Inflammatory macrophage (primary cell): ENCODE measurements at places on chromosomes 1 and 21.
A peak's percentile ranks its signal among the peaks of the same experiment; 100 is the strongest.

GRCh38 chr1:211581526-211581925 is 2.6 kb upstream of the SLC30A1 start:
- DNase-seq = no peak

GRCh38 chr1:51671527-51672325 is 54.8 kb downstream of the OSBPL9 start:
- no peak for DNase-seq

GRCh38 chr1:7107109-7107830 is 322.0 kb downstream of the CAMTA1 start:
- DNase-seq = no peak

DNA sequence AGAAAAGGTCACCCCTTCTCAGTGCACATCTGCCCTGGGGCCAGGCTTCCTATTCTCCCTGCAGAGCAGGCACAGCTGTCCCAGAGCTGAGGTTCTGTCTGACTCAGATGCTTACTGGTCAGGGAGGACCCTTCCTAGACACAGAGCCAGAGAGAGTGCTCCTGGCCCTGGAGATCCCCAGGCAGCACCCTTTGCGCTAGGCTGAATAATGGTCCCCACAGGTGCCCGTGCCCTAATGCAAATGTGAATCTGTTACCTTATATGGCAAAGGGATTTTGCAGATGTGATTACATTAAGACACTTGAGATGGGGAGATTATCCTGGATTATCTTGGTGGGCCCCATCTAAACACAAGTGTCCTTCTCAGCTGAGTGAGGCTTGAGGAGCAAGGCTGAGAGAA is 2.6 kb upstream of the TNNI1 start:
- DNase-seq = no peak

DNA sequence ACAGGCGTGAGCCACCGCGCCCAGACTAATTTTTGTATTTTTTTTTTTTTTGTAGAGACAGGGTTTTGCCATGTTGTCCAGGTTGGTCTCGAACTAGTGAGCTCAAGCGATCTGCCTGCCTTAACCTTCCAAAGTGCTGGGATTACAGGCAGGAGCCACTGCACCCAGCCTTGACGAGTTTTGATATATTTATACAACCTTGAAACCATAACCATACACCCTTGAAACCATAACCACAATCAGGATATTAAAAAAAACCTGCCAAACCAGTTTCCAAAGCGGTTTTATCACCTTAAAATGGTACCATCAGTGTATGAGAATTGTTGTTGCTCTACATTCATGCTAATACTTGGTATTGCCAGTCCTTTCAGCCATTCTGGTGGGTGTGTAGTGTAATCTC is 3.7 kb upstream of the PHACTR4 start:
- DNase-seq = no peak

- no peak for DNase-seq
Measured at GRCh38 chr21:42538479-42539275, 25.0 kb downstream of the SLC37A1 start.

- peak; percentile 89 for DNase-seq
Measured at GRCh38 chr1:21666576-21667320, 2.4 kb downstream of the RAP1GAP start.

DNA sequence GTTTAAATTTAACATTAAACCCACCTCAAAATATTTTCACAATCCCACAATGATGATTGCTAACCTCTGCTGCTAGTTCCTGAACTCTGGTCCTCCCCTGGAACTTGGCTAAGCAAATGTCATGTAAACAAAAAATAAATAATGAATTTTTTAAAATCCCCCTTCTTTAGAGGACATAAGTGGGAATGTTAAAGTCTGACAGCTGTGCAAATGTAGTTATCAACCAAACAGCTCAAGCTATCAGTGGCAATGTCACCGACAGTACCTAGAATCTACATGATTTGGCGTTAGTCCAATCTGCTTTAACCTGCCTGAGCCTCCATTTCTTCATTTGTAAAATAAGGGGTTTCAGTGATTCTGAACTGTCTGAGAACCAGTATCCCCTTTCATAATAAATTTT is 67.7 kb downstream of the GDAP2 start:
- no peak for DNase-seq

DNA sequence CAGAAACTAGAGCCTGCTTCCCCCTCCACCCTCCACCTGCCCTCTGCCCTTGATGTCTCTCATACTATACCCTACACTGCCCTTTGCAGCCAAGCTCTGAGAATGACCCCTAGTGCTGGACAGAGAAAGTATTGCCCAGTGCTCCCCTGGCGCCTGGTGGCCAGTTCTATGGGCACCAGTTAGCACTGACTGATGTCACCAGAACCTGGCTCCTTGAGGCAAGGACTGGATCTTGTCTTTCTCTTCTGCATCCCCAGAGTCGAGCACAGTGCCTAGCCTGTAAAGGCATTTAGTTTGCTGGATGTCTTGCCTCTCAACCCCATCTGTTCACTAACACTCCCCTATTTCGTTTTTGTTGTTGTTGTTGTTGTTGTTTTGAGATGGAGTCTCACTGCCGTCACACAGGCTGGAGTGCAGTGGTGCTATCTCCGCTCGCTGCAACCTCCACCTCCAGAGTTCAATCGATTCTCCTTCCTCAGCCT is 5.9 kb downstream of the PHLDA3 start:
- peak; percentile 46 for DNase-seq

GRCh38 chr1:36888811-36889477 is 145.4 kb downstream of the GRIK3 start:
- DNase-seq = no peak

GRCh38 chr1:61520401-61520800 is 204.5 kb downstream of the TM2D1 start:
- no peak for DNase-seq

DNA sequence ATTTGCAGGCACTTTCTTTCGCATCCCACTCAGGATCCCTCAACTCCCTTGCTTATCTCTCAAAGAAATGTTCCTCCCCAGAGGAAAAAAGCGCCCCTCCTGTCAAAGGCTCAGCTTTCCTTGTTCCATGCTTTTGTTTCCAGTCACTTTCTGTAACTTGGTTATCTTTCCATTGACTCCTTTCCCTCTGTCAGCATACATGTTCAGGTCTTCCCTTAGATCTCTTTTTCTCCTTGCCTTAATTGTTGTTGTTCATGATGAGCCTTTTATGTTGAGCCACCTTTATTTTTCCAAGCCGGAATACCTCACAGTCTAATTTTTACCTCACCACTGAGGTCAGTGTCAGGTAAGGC is 46.5 kb upstream of the PODN start:
- DNase-seq = no peak

- DNase-seq = no peak
Measured at GRCh38 chr1:75097654-75098053, 36.5 kb upstream of the LHX8 start.

DNA sequence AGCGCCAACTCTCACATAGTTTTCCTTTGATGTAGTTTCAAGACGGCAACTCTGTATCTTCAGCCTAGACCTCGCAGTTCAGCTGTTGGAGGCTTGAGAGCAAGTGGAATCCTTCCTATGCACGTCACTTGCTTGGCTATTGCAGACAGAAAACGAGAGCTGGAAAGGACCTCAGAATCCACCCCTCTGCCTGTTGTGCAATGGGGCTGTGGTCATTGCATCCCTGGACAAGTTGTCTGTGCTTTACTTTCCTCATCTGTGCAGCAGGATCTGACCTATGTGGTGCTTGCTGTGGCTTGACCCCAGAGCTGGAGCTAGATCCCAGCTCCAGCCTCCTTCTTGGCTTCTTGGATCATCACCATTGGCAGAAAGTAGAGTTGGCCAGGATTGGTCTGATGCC is 50.0 kb upstream of the IGSF21 start:
- DNase-seq = no peak

GRCh38 chr1:58724483-58724882 is 24.6 kb upstream of the MYSM1 start:
- DNase-seq = no peak

- DNase-seq = no peak
Measured at GRCh38 chr1:234941321-234942011, 187.2 kb downstream of the TOMM20 start.

GRCh38 chr1:233294913-233295236 is 650 bp downstream of the PCNX2 start:
- DNase-seq = peak; percentile 29

DNA sequence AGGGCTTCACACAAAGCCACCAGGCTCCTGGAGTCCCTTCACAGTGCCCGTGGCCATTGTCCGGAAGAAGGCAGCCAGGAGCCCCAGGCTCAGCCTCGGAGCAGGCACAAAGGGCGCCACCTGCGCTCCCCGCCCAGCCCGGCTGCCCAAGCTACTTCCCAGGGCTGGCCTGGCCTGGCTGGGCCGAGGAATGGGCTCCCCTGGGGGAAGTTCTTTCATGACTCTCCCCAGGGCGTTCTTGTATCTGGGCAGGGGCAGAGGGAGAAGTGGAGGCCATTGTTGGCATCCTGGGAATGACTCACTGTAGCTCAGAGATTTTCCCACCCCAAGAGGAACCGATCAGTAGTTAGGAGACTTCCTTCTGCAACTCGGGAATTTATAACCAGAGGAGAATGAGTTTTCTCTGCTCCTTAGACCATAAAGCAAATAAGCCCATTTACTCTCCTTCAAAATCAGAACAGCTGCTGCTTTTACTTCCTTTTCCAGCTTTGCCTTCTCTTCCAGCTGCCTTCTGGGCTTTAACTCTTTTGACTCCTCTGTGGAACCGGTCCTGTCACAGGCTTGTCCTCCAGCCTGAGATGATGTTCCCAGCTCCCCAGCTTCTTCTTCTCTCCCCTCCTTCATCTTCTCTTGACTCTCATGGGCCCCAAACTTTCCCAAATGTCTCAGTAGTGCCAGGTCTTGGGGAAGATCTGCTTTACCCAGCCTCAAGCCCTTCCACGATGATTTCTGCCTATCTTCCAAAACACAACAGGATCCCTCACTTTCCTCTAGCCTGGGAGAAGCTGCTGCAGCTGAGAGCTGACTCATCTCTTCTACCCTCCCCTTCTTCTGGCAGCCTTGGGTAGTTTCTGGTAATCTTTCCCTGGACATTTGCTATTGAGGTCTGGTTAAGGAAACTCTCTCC is 118.7 kb upstream of the CD34 start:
- DNase-seq = peak; percentile 20

GRCh38 chr1:35762141-35762540 is 7.6 kb downstream of the CLSPN start:
- no peak for DNase-seq
